ENCODE measurements at places on chromosomes 4 and X.

DNA sequence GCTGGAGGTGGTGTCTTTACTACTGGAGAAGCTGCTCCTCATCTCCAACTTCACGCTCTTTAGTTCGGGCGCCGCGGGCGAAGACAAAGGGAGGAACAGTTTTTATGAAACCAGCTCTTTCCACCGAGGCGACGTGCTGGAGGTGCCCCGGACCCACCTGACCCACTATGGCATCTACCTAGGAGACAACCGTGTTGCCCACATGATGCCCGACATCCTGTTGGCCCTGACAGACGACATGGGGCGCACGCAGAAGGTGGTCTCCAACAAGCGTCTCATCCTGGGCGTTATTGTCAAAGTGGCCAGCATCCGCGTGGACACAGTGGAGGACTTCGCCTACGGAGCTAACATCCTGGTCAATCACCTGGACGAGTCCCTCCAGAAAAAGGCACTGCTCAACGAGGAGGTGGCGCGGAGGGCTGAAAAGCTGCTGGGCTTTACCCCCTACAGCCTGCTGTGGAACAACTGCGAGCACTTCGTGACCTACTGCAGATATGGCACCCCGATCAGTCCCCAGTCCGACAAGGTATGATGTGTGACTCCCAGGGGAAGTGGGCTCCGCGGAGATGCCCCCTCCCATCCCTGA lies 634 bp downstream of the LRAT start:
- DNase-seq = no peak

- DNase-seq = no peak
Measured at GRCh38 chr4:141646969-141647368, 10.6 kb downstream of the IL15 start.

DNA sequence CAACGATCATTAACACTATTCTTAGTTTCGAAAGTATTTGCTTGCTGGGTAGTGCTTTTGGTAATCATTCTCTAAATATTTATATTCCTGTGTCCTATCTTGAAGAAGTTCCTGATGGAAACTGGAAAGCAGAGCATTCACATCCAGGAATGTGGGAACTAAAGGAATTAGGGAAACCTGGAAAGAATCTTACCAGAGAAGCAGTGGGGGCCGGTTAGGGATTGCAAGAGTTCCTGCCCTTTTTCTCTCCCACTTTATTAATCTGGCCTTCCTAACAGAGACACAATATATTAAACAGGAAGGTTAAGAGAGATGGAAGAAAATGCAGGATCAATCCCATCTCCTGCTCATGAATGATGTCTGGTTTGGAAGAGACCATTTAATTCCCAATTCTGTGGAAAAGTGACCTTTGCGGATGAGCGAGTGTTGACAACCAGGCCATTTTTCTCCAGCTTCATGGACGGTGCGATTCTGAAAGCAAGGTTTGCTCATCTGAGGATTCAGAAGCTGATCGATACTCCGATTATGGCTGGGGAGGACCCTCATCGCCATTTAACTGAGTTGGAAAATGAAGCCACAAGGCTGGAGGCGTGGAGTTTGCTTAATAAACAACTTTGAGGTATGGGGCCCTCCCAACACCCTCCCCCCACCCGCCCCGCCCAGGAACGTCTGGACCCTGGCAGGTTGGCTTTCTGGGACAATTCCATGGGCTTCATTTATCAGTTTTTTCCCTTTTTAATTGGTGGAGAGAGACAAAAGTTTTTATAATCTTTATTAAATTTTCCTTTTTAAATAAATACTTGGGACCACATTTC lies 52.3 kb downstream of the C4orf51 start:
- no peak for DNase-seq

GRCh38 chrX:104972737-104973136 lies 247.8 kb downstream of the TEX13A start:
- DNase-seq = no peak

DNA sequence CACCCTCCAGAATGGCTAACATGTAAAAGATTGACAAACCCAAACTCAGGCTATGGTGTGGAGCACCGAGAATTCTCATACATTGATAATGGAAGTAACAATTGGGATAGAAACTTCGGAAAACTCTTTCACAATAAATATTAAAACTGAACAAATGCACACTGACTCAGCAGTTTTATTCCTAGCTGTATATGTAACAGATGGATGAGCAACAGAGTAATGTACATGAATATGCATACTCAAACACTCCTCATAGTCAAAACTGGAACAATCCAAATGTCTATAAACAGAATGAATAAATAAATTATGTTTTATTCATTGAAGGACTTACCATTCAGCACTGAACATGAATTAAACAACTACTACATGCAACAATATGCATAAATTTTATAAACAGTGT lies 37.1 kb upstream of the PDE5A start:
- no peak for DNase-seq

GRCh38 chrX:132442691-132443090 lies 46.1 kb downstream of the MBNL3 start:
- DNase-seq = no peak
